ENCODE measurements at places on chromosomes 11 and 22.

- DNase-seq = no peak
Measured at GRCh38 chr11:64124147-64124546, 41.8 kb downstream of the MACROD1 start.

DNA sequence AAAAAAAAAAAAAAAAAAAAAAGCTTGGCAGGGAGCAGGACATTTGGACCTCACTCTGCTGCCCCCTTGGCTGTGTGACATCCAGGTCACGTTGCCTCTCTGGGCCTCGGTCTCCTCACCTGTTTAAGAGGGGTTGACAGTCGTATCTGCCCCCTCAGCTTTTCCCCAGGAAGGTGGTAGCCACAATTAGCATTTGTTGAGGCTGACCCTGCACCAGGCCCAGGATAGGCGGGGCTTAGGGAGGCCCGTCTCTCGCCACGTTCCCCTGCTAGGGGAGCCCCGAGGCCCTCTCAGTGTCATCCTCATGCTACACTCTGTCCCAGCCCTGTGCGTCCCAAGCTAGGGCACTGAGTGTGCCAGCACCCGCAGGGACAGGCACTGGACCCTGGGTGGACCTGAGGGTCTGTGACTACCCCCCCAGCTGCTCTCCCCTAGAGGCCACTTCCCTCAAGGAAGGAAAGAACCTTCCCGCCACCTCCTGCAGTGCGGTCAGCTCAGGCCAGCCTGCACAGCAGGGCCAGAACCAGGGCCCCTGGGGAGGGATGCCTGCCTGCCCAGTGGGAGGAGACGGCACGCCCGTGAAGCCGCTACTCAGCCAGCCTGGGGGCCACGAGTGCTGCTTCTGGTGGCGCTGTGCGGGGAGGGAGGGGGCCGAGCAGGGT, 38.5 kb upstream of the PPARA start:
- no peak for DNase-seq

- DNase-seq = no peak
Measured at GRCh38 chr11:85918910-85919794, 64.0 kb downstream of the CCDC83 start.

GRCh38 chr11:43681401-43681942, 934 bp downstream of the HSD17B12 start:
- DNase-seq = no peak

DNA sequence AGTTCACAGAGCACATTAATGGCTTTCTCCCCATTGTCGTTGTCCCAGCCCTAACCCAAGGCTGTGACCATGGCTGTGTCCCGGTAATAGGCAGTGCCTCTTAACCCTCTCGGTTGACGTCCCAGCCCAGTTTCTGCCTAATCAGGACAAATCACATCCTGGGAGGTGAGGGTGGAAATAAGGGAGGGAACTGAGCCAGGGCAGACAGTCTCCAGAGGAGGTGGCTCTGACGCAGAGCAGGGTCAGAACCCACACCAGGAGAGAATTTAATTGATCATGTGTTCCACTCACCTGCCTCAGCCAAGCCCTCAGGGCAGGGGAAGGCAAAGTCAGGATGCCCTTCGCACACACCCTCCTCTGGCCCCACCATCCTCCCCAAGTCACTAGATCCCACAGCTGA, 17.0 kb downstream of the SLC43A1 start:
- DNase-seq = no peak

DNA sequence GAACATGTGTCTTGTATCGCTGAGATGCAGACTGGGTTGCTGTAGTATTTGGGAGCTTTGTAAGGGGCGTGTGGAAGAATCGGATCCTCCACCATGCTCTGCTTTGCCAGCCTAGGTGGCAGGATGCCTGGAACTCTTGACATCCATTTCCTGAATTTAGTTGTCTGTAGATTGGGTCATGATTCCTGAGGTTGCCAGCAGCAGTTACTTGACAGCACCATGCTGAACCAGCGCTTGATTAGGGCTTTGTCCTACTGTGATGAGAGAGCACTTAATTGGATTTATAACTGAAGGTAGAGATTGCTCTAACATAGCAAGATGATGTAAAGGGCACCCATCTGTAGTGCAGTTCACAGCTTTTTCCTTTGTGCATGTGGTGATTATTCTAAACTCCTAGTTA, 75.6 kb upstream of the HORMAD2 start:
- DNase-seq = no peak

- DNase-seq = no peak
Measured at GRCh38 chr22:20562607-20563465, 55.4 kb downstream of the MED15 start.

DNA sequence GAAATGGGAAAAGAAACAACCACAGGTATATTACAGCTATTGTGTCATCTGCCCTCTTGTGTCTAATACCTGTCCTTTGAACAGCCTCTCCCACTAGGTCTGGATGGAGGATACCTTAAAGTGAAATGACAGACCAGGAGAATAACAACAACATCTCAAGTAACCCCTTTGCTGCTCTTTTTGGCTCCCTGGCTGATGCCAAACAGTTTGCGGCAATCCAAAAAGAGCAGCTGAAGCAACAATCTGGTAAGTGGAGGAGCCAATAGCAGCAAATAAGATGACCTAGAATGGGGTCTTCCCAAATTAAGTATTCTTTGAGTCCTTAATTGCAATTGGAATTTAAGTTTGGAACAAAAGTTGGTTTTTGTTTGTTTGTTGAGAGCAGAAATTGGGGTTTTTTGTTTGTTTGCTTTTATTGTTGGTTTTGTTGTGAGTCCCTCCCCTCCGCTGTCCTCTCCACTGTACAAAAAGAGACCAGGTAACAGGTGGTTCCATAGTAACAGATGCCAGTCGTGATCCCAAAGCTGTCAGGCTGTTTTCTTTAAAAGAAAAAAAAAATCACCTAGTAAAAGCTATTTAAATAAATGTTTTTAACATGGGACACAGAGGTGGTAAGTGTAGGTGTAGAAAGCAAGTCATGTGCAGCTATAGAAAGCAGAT, 5.7 kb downstream of the UBE4A start:
- no peak for DNase-seq

DNA sequence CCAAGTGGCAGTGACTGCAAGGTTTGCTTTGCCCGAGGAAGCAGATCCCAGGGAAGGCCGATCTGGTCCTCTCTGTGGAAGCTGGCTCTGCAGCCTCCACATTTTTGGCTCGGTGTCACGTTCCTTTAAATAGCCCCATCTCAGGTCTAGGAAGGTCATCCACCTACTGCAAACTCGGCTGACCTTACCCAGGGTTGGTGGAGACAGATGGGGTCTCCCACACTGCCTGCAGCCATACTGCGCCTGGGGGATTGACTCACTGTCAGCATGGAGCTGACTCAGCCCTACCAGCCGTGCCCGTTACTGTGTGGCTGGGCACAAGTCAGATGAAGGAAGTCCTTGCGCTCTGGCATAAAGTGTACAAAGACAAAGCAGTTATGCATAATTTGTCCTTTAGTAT, 16.9 kb downstream of the CDPF1 start:
- DNase-seq = no peak
